ENCODE measurements at places on chromosomes 13 and 19.
A peak's percentile ranks its signal among the peaks of the same experiment; 100 is the strongest.

GRCh38 chr13:44317752-44318151, 55.9 kb upstream of the SERP2 start:
- no peak for DNase-seq

- DNase-seq, result no peak
These were observed 128.8 kb downstream of the ZDHHC20 start for GRCh38 chr13:21330126-21330861.

DNA sequence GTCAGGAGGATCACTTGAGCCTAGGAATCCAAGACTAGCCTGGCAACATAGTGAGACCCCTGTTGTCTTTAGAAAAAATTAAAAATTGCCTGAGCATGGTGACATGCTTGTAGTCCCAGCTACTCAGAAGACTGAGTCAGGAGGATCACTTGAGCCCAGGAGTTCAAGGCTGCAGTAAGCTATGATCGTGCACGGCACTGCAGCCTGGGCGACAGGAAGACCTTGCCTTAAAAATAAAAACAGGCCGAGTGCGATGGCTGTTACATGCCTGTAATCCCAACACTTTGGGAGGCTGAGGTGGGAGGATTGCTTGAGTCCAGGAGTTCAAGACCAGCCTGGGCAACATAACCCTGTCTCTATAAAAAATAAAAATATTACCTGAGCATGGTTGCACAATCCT, 5.4 kb downstream of the HNRNPUL1 start:
- no peak for DNase-seq

GRCh38 chr19:3987619-3988371, 2.5 kb upstream of the EEF2 start:
- DNase-seq, result peak; percentile 81

- DNase-seq, result peak; percentile 24
These were observed 367 bp downstream of the MFSD12 start for GRCh38 chr19:3556978-3557460.

DNA sequence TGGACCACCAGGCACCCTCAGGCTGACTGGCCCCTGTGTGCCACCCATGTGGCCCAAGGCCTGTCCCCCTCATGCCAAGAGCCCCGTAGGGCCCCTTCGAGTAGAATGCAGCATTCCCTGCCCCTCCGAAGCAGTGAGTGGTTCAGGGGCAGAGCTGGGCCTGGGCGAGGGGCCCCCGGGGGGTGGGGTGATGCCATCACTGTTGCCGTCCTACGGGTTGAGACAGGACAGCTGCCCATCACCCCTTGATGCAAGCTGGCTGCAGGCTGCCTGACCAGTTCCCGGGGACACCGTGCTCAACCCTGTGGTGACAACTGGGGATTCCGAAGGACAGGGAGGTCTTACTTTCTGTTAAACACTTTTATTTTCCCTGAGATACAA, 4.7 kb downstream of the SBNO2 start:
- no peak for DNase-seq

DNA sequence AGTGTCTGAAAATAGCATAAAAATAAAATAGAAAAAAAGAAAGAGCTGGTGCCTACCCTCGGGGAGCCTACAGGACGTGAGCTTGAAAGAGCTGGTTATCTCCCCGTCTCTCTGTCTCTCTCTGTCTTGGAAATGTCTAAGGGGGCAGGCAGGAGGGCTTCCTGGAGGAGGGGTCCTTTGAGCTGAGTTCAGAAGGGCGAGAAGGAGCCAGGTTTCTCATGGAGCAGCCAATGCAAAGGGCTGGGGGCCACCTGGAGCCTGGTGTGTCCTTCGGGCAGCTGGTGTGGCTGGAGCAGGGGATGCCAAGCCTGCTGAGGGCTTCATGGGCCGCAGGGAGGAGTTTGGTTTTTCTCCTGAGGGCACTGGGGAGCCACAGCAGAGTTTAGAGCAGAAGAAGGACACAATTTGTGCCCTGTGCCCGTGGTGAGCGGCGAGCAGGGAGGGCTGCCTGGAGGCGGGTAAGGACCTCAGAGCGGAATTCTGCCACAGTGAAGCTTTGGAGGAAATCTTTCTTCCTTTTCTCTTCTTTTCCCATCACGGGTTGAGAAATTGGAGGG, 38.7 kb downstream of the EFNA2 start:
- DNase-seq, result no peak
